ENCODE measurements at places on chromosomes 11 and 22.

GRCh38 chr11:1471736-1472135, 14.8 kb downstream of the MOB2 start:
- no peak overlapping the region for H3K27ac ChIP-seq
- no peak overlapping the region for H3K4me3 ChIP-seq
- H3K27me3 ChIP-seq: no peaks in the 10 kb centered on the region
- H3K36me3 ChIP-seq: no peaks in the 10 kb centered on the region

DNA sequence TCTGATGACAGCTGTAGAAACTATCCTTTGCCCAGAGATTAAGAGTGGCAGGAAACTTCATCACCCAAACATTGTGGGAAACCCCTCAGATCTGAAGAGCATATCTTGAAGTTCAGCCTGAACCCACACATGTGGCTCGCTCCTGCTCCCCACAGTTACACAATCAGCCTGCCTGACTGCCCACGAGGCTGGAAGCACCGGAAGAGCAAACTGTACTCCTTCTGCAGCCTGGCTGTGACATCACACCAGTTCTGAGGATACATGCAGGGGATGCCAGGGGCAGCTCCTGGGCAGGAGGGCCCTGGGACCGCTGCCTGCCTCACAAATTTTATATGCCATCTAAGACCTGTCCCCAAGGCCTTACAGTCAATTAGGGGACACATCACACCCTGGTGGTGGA, 444.4 kb downstream of the BUD13 start:
- H3K4me3 ChIP-seq: no peak overlapping the region
- no peaks in the 10 kb centered on the region for H3K27me3 ChIP-seq
- H3K4me1 ChIP-seq: no peaks in the 10 kb centered on the region
- no peak for DNase-seq

- DNase-seq: no peak
- no peaks in the 10 kb centered on the region for H3K36me3 ChIP-seq
- H3K27ac ChIP-seq: no peak overlapping the region
- H3K4me3 ChIP-seq: no peak overlapping the region
- peaks cover 24% of the 10 kb centered on the region for H3K27me3 ChIP-seq
- peaks cover 6% of the 10 kb centered on the region for H3K4me1 ChIP-seq
Measured at GRCh38 chr11:77471558-77472193, 2.2 kb downstream of the PAK1 start.

DNA sequence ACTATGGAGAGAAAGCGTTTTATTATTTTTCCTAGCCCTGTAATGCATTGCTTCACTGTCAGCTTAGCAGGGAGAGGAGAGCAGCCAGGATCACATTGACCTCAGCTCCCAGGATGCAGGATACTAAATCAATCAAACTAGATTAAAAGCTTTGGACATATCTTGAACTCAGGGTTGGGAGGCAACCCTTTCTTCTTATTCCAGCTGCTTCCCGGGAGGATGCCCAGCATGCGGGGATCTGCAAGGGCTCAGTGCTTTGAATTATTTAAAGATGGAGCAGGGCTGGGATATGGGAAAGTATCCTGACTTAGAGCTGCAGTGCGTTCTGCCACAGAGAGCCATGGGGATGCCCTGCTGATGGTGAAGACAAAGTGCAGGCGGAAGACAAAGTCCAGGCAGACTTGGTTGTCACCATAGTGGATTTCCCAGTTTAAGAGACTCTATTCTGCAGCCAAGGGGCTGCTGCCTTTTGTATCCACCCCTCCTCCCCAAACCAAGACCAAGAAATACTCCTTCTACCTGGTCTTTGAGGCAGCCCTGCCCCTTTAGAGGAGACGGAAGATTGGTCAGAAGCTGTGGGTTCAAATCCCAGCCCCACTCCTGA, 1035.0 kb downstream of the TBC1D22A start:
- H3K36me3 ChIP-seq: no peaks in the 10 kb centered on the region
- no peak overlapping the region for H3K4me3 ChIP-seq
- no peak overlapping the region for H3K27ac ChIP-seq
- no peak for DNase-seq
- no peaks in the 10 kb centered on the region for H3K4me1 ChIP-seq

- DNase-seq: no peak
- H3K4me3 ChIP-seq: no peak overlapping the region
- H3K36me3 ChIP-seq: no peaks in the 10 kb centered on the region
- no peaks in the 10 kb centered on the region for H3K27me3 ChIP-seq
- H3K4me1 ChIP-seq: no peaks in the 10 kb centered on the region
- H3K27ac ChIP-seq: no peak overlapping the region
Measured at GRCh38 chr22:44597616-44598015, 99.6 kb upstream of the RTL6 start.
